ENCODE measurements at places on chromosomes 7 and 10.

DNA sequence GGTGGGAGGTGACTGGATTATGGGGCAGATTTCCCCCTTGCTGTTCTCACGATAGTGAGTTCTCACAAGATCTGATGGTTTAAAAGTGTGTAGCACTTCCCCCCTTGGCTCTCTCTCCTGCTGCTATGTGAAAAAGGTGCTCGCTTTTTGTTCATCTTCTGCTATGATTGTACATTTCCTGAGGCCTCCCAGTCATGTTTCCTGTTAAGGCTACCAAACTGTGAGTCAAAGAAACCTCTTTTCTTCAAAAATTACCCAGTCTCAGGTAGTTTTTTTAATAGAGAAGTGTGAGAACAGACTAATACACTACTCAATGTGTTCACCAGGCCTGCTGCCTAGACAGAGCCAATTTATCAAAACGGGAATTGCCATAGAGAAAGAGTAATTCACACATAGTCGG, 49.7 kb downstream of the SDHAF3 start:
- no peak for DNase-seq

- no peak for DNase-seq
Observed at GRCh38 chr7:75679060-75679459, 59.7 kb downstream of the HIP1 start.

GRCh38 chr7:129013048-129013724, 41.7 kb downstream of the TNPO3 start:
- DNase-seq = no peak

- DNase-seq = no peak
Observed at GRCh38 chr7:28142650-28143049, 37.9 kb downstream of the JAZF1 start.

DNA sequence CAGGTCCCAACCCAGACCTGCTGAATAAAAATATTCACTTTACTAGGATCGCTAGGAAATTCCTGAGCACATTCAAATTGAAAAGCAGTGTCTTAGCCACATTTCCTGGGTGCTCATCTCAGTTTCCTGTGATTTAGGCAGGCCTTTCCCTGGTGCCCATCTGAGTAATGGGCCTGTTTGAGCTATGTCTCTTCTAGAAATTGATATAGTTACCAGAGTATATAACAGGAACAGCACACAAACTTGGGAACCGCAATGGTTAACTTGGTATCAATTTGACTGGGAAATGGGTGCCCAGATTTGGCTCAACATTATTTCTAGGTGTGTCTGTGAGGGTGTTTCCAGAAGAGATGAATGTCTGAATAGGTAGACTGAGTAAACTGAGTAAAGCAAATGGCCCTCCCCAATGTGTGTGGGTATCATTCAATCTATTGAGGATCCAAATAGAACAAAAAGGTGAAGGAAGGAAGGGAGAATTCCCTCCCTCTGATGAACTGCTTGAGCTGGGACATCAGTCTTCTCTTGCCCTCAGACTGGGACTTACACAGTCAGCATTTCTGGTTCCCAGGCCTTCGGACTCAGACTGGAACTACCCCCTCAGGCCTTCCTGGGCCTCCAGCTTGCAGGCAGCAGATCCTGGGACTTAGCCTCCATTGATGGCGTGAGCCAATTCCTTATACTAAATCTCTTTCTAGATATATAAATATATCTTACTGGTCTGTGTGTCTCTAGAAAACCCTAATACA, 99.1 kb downstream of the CCDC71L start:
- DNase-seq = no peak

- no peak for DNase-seq
Observed at GRCh38 chr7:92547579-92547978, 19.0 kb downstream of the RBM48 start.

- DNase-seq = no peak
Observed at GRCh38 chr10:110006358-110007160, 1.2 kb upstream of the ADD3 start.

- no peak for DNase-seq
Observed at GRCh38 chr7:158546626-158547025, 41.0 kb downstream of the PTPRN2 start.

DNA sequence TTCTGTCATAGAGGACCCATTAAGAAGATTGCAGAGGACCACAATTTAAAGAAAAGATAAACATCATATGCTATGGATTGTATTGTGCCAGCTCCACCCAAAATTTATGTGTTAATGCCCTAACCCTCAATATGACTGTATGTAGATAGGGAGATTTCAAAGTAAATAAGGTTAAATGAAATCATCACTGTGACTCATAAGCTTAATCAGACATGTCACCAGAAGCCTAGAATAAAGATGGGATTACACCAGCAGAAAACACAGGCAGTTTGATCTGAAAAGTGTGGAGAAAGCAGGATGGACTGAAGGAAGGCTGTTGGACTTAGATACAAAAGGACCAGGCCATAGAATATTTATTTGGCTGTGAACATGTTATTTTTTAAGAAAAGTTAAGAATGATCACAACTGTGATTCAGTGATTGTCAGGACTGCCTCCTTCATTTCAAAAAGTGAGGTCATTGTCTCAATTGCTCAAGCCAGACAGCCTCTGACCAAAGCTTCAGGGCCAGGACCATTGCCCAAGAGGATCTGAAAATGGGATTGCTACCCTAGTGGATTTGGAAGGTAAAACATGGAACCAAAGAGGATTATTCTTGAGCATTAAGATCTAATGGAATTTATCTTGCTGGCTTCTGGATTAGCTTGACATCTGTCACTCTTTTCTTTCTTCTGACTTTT, 270.8 kb upstream of the POM121L12 start:
- no peak for DNase-seq

GRCh38 chr7:140153666-140154161, 23.1 kb downstream of the KDM7A start:
- DNase-seq = no peak

DNA sequence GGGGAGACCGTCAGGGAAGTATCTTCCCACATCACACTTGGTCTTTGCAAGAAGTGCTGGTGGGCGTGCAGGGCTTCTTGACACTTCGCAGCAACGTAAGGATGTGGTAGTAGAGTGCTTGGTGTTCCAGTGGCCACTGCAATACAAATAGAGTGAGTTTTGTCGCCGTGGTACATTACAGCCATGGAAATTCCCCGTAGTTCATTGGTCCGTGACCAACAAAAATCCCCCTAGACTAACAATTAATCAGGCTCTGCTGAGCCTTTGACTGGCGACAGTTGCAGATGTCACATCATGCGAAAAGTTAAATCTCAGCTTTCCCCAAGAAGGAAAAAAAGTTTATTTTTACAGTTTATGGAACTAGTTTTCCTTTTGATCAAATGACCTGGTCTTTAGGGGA, 134.7 kb downstream of the MGMT start:
- DNase-seq = no peak

DNA sequence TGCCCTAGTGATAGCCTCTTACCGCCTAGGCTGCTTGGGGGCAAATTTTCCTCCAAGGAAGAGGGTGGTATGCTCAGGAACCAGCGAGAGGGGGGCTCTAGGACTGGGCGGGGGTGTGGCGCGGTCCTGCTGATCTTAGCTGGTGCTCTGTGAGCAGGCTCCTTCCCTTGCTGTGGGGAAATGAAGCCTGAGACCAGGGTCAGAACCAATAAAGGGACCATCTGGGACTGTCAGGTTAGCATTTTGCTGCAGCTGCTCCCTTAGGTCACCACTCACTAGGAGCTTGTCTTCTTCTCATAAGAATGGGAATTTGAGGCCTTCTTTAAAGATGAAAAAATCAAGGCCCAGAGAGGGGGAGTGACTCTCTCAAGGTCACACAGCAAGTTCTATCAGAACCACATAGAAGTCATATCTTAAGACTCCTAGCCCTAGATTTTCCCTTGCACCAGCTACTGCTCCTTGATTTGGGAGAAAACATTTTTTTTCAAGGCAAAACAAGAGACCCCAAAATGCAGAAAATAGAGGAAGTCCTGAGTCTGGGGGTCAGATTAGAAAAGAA, 2.0 kb upstream of the NEUROG3 start:
- no peak for DNase-seq

DNA sequence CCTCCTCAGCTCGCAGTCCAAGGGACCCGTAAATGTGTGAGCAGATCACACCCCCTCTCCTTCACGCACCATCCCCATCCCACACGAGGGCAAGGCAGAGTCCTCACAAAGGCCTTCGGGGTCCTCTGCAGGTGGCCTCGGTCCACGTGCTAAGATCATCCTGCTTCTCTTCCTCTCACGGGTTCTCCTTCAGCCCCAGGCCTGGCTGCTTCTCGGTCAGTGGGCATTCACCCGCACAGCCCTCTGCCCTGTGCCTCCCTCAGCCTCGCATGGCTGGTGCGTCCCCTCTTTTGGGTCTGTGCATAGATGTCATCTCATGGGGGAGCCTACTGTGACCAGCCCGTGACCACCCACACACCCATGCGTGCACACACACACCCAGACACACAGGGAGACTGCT, 17.3 kb upstream of the FOXL3 start:
- DNase-seq = no peak

DNA sequence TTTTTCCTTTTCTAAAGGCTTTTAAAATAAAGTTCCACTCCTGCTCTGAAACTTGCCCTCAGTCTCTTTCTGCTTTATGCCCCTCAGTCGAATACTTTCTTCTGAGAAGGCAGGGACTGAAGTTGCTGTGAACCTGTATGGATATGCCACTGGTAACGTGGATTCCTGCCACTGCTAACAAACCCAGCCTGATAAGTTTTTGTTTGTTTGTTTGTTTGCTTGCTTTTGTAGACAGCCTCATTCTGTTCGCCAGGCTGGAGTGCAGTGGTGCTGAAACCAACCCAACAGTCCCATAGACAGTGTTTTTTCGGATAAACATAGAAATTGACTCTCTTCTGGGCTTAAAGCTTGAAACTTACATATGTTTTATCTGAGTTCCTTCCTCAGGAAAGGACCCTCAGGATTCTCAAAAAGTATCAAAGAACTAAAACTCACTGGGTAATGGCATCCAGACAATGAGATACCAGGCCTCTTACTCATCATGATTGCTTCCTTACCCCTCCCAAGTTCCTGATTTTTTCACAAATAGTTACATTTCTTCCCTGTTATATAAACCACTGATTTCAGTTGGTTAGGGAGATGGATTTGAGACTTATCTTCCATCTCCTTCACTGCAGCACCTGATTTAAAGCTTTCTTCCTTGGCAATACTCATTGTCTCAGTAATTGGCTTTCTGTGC, 273.6 kb downstream of the SDHAF3 start:
- no peak for DNase-seq

DNA sequence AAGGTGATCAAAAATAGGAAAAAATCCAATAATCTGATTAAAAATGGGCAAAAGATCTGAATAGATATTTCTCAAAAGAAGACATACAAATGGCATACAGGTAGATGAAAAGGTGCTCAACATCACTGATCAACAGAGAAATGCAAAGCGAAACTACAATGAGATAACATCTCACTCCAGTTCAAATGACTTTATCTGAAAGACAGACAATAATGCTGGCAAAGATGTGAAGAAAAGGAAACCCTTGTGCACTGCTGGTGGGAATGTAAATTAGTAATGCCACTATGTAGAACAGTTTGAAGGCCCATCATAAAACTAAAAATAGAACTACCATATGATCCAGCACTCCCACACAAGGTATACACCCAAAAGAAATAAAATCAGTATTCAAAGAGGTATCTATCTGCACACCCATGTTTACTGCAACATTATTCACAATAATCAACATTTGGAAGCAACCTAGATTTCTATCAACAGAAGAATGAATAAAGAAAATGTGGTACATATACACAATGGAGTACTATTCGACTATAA, 85.0 kb downstream of the LRRN3 start:
- no peak for DNase-seq

- DNase-seq = no peak
Observed at GRCh38 chr10:11298116-11298515, 280.4 kb downstream of the CELF2 start.

GRCh38 chr7:140005754-140006503, 56.8 kb downstream of the PARP12 start:
- DNase-seq = no peak

- DNase-seq = no peak
Observed at GRCh38 chr10:1732564-1732996, 4.7 kb downstream of the ADARB2 start.

GRCh38 chr7:32868116-32868515, 23.4 kb downstream of the KBTBD2 start:
- no peak for DNase-seq

DNA sequence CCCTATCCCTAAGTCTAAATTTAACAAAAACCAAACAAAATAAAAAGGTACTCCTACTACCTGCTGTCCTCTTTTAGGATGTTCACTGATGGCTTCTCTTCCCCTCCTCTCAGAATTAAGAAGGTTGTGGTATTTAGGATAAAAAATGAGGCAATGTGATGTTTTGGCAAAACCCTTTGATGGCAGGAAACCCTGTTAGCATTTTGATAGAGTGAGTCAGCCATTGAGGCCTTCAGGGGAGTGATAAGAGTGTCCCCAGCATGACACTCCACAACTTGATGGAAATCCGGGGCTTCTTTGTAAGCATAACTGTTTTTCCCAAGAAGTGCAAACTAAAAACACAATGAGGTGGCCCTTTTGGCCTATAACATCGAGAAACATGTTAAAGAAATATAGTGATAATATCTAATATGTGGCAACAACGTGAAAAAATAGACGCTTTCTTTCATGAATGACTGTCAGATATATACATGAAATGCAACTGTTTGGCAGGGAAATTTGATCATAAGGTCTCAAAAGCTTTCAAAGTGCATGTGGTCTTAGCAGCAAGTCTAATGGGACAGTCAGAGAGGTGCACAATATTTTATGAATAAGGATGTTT, 55.0 kb downstream of the PRTFDC1 start:
- DNase-seq = no peak

Measured in stimulated activated CD8-positive, alpha-beta memory T cell treated with anti-CD3 and anti-CD28 coated beads, Interleukin-7, amount 100 ng/mL, for 1 hour (primary cell).